ENCODE measurements at places on chromosomes 2 and 18.

DNA sequence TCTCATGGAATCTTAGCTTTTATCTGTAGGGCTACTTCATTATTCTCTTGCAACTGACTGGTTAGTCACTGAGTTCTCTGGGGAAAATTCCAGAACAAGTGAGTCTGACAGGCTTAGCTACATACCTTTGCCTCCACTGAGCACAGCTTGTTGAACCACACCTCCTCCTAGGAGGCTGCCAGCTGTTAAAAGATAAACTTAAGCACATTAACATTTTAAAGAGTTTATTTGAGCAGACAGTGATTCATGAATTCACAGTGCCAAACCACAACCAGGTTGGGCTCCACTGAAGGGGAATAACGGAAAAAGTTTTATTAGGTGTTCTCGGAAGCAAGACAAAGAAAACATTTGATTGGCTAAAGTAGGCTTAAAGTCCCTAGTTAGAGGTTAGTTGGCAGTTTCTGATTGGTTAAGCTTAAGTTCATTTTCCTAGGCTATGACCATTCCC, 12.5 kb upstream of the SLC38A11 start:
- DNase-seq = no peak

DNA sequence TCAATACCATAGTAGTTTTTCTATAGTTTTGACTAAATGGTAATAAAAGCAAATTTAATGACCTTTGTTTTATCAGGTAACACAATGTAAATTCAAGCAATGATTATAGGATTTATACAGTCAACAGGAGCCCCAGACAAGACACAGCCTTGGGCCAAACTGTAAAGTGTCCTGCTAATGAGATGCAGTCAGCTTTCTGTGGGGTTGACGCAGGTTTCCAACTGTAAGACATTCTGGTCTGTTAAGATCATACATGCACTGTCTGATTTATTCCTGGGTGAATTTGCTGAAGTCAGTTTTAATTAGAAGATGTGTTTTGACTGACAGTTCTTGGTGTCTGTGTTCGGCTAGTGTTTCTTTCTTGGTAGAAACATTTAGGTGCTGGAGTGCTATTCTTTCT, 180.3 kb downstream of the SNTG2 start:
- DNase-seq = no peak

DNA sequence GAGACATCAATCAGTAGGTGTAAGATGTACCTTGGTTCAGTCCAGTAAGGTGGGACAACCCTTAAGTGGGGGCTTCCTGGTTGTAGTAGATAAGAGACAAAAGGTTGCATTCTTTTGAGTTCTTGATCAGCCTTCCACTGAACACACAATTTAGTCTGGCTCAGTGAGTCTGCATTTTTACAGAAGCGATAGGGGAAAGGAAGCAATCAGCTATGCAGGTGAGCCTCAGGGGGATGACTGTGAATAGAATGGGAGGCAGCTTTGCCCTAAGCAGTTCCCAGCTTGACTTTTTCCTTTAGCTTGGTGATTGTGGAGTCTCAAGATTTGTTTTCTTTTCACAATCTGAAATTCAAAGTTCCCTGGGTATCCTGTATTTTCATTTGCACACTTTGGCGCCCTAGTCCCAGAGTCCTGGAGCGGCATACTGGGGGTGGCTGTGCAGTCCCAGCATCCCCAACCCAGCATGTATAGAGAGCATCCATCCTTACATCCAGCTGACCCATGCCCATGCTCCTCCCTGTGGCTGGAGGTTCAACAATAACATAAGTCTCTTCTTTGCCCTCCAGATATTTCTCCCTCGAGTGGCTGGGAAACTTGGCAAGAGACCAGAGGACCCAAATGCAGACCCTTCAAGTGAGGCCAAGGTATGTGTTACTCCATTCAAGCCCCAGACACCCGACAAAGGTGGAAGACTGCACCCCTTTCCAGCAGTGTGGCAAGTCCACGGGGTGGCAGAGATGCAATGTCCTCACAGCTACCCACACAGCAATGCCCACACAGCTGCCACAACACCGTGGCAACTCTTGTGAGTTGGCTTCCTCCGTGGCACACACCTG, 20.1 kb upstream of the PRLH start:
- DNase-seq = no peak

- no peak for DNase-seq
Observed at GRCh38 chr2:68039317-68039716, 23.5 kb downstream of the C1D start.

DNA sequence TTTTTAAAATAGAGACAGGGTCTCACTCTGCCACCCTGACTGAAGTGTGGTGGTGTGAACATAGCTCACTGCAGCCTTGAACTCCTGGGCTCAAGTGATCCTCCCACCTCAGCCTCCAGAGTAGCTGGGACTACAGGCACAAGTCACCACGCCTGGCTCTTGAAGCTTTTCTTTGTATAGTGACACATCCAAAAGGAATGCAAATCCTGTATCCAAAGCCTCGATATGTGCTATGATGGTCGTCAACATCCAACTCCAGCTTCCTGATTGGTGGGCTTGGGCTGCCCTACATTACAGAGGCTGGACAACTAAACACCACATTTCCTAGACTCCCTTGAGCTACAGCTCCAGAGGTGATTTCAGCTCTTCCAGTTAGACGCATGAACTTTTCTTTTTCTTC, 101.7 kb upstream of the PGAP1 start:
- DNase-seq = no peak

DNA sequence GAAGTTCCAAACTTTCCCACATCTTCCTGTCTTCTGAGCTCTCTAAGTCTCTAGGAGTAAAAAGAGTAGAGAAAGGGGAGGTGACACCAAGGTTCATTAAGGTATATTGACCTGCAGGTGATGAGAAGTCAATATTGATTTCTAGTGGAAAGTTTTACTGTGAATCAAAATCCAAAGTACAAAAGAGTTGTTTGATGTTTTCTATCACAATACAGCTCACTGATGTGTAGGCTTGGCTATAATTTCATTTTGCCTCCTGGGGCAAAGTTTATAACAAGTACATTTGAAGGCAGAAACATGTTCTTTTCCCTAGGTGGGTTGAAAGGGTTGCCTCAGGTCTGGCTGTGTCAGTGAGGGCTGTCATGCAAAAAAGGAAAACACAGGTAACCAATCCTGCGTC, 65.2 kb upstream of the LRPPRC start:
- DNase-seq = no peak

All from D721Med (cell line).